GM12892 (cell line): ENCODE measurements at places on chromosomes 3 and 15.

DNA sequence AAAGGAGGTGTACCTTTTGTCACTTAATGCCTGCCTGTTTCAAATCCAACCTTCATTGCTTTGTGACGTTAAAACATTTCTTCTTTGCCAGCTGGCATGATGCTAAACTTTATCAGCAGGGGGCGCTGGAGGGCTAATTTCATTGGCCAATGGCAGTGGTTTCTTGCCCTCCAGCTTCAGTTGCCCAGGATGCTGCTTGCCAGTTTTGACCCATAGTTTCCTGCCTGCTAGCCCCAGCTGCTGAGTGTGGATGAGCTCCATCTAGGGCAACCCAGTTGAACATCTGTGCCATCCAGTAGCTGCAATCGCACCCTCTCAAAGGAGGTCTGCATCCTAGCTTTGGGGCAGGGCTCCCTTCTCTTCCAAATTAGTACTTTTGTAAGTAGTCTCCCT, 22.1 kb downstream of the ACKR2 start:
- DNase-seq: no peak

- no peak for DNase-seq
Observed at GRCh38 chr3:73052857-73053256, 8.6 kb upstream of the EBLN2 start.

- DNase-seq: no peak
Observed at GRCh38 chr3:16665282-16665741, 60.1 kb upstream of the DAZL start.

DNA sequence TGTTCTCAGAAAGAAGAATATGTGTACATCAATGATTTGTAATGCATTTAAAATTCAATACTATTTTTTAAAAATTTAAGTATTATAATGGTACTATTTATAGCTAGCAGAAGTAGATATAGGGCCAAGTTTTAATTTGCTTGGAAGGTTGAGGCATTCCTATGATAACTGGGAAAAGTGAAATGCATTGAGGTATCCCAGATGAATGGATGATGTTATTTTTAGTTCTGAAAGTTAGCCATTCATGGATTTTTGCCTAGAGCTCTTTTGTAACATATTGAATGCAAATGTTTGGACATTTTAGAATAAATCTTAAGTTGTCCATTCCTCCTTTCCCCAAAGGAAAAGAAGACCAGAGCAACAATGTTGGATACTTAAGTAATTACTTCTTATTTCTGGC, 47.6 kb downstream of the GAP43 start:
- DNase-seq: no peak

DNA sequence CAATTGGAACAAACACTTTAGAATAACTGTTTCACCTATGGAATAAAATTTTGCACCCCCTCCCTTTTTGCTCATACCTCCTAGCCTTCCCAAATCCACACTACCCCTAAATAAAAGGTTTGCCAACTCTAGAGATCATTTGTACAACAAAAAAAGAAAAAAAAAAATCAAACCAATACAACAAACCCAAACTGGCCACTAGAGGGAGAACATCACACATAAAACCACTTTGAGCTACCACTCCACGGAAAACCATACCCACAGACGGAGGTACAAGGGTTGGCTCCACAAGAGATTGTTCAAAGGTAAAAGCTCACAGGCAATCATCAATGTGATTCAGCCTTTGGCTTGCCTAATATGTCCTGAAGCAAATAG, 47.6 kb downstream of the SETMAR start:
- DNase-seq: peak; percentile 38

- no peak for DNase-seq
Observed at GRCh38 chr3:14461748-14462324, 59.4 kb downstream of the SLC6A6 start.

GRCh38 chr15:49383266-49383665, 39.8 kb upstream of the FGF7 start:
- no peak for DNase-seq

GRCh38 chr3:100463002-100463401, 29.4 kb upstream of the TMEM45A start:
- no peak for DNase-seq

- no peak for DNase-seq
Observed at GRCh38 chr3:53795176-53795575, 51.0 kb downstream of the CHDH start.

- peak; percentile 71 for DNase-seq
Observed at GRCh38 chr15:42581272-42581730, 5.9 kb downstream of the STARD9 start.

DNA sequence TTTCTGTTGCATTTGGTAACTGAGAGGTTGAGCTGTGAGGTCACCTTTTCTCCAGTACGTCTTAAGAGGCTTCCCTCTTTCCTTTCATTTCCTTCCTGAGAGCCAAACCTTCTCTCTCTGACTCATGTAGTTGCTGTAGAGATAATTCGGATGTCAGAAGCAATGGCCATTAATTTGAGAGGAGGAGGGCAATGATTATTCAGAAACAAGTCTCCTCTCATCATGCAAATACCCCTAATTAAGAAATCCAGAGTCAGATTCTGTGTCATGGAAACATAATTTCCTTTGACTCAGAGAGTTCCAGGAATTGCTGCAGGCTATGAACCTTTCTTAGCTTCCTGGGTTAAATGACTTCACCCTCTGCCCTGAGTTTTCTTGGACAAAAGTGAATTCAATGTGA, 59.0 kb upstream of the GSK3B start:
- no peak for DNase-seq

- no peak for DNase-seq
Observed at GRCh38 chr3:149812165-149812605, 830 bp upstream of the RNF13 start.

GRCh38 chr3:45596290-45596791, 1.8 kb downstream of the LIMD1 start:
- DNase-seq: peak; percentile 50

- no peak for DNase-seq
Observed at GRCh38 chr3:11173828-11174465, 19.7 kb downstream of the HRH1 start.

GRCh38 chr15:32866454-32867312, 148.9 kb downstream of the GREM1 start:
- DNase-seq: no peak

- no peak for DNase-seq
Observed at GRCh38 chr15:63258658-63259057, 18.7 kb upstream of the APH1B start.

DNA sequence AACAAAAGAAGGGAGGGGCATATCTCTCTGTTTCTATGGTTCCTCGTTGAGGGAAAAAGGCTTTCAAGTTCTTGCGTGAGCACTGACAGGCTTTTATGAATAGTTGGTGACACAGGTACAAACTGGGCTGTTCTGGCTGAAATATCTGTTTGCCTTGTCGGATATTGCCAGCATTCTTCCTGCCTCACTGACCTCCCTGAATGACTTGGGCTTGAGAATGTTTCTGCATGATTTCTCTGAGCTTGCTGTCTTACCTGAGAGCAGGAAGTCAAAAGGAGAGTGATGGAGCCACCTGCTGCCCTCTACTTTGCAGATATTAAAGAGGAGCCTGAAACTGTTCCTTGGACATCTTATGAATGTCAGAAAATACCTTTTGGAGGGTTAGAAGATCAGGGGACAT, 4.8 kb downstream of the GCNT3 start:
- DNase-seq: no peak

DNA sequence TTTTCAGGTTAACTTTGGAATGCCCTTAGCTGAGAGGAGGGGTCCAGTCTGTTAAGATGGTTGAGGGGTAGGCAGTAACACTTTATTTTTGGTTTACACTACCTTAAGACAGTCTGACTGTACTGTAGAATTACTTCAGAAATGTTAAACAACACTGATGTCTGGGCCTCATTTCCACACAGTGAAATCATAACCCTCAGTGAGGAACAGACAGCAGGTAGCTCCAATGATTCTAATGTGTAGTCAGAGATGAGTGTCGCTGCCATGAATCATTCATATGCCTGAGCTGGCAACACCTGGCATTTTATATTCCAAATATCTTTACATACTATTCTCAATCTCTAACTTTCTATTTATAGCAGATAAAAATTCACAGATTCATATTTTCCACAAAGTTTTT, 37.3 kb upstream of the POU1F1 start:
- no peak for DNase-seq
